ENCODE measurements at places on chromosomes 16 and 17.

- no peak for DNase-seq
These were observed 10.1 kb upstream of the PLD6 start for GRCh38 chr17:17216236-17216635.

DNA sequence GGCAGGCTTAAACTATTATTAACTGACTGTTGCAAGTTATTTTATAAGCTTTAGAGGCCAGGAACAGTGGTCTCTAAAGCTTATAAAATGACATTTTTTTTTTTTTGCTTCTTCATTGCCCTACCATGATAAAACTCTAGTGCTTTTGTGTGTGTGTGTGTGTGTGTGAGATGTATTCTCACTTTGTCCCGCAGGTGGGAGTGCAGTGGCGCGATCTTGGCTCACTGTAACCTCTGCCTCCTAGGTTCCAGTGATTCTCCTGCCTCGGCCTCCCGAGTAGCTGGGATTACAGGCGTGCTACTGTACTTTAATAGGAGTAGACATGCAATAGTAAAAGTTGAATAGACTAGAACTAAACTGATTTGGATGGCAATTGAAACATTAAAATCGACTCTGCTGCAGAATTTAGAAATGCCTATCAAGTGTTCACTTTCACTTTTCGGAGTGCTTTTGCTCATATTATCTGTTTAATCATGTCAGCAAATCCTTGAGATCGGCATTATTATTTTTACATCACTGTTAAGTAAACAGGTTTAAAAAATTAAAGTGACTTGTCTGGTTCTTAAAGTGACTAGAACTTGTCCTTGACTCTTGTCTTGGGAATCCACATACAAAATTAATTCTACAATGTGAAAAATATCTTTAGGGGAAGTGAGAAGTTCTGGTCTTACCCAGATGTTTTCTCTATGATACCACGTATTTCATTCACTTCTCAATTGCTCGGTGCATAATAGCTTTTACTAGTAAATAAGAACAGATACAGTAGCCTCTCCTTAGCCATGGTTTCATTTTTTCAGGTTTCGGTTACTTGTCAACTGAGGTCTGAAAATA lies 8.4 kb upstream of the PCTP start:
- no peak for DNase-seq

- DNase-seq: no peak
These were observed 66.2 kb downstream of the MRM3 start for GRCh38 chr17:848402-848801.

- no peak for DNase-seq
These were observed 22.5 kb downstream of the STAT5A start for GRCh38 chr17:42310787-42311215.

DNA sequence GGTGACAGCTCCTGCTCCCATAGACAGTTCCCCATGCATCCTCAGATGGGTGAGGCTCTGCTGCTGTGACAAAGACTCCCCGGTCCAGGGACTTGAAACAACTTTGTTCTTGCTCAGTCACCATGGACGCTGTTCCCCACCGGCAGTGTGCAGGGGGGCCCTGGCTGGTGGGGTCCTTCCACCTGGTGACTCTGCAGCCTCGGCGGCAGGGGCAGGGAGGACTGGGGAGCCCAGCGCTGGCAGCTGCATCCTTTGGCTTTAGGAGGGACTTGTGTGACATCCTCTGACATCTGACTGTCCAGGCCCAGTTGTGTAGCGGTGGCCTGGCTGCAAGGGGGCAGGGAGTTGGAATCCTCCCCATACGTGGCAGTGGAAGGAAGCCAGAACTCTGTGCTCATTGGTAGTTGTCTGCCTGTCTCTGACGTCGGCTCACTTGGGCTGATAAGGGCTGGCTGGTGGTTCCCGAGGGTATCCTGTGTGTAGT lies 107.3 kb downstream of the CMIP start:
- DNase-seq: no peak

GRCh38 chr17:55177159-55177854 lies 87.5 kb upstream of the HLF start:
- no peak for DNase-seq

GRCh38 chr16:30902029-30902972 lies 5.9 kb downstream of the CTF1 start:
- DNase-seq: no peak

GRCh38 chr17:50956750-50957523 lies 90.8 kb upstream of the TOB1 start:
- DNase-seq: peak; percentile 64

DNA sequence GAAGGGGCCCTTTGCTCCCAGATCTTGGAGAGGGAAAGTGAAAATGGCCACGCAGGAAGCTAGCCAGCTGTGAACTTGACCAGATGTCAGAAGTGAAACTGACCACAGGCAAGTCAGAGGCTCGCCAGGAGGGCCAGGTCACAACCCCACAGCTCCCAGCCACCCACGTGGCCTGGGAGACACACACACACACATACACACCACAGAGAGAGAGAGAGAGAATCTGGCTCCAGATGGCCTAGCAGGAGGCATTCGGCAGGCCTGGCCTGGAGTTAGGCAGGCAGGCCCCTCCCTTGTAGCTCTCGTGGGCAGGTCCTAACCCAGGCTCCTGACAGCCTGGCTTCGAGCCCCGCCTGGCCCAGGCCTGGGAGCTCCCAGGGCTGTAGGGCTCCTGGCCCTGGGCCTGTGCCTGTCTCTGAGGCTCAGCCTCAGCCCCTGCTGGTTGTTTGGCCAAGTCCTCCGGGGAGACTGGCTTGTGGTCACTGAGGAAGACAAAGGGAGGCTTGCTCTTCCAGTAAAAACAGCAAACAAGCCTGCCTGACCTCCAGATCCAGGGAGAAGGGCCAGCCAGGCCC lies 20.2 kb downstream of the NGFR start:
- DNase-seq: no peak

DNA sequence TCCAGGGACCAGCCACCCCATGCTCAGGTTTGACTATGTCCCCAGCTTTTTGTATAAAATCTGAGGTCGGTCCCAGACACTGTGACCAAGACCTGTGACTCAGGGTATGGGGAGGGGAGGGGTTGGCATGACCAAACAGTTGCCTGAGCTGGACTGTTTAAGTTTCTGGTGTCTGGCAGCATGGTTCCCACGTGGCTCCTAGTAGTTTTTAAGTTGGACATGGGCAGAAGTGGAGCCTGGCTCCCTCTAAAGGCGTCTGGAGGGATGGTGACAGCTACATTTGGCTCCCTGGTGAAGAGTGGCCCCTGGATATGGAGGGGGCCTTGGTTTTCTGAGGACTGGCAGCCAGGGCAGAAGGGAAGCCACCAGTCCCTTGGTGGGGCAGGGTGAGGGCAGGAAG lies 7.9 kb downstream of the SMCR8 start:
- no peak for DNase-seq

- DNase-seq: no peak
These were observed 205.2 kb upstream of the CHMP6 start for GRCh38 chr17:80786470-80786869.

DNA sequence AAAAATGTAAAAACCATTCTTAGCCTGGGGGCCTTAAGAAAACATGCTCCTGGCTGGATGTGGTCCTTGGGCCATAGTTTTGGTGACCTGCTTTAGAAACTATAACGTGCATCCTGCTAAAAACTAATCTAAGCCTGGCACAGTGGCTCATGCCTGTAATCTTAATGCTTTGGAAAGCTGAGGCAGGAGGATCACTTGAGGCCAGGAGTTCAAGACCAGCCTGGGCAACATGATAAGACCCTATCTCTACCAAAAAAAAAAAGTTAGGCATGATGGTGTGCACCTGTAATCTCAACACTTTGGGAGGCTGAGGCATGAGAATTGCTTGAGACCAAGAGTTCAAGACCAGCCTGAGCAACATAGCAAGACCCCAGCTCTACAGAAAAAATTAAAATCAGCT lies 183.8 kb upstream of the CHMP6 start:
- DNase-seq: no peak

GRCh38 chr16:58815181-58815888 lies 81.2 kb upstream of the GOT2 start:
- DNase-seq: no peak

DNA sequence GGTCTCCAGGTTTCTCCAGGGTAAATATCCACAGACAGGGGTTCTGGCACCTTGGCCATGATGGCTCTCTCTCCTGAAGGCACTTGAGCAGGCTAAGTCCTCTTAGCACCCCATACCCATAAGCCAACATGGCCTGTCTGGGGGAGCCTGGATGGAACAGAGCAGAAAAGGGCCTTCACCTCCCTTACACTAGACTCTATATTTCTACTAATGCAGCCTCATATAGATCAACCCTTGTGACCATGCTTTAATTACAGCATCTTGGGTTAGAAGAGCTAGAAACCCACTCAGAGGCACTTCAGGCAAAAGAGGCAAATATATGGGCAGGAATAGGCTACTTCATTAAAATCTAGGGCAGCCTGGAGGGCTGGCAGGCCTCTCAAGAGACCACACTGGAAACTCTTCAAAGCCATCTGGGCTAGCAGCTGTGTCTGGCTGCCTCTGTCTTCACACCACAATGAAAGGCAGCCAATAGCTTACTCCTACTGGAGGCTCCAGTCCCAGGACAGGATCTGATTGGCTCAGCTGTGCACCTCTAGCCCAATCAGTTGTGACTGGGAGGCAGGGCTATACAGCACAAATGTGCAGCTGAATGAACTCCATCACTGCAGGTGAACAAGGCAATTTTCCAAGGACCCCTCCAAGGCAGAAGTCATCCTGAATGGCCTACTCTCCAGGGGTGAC lies 4.7 kb upstream of the CDT1 start:
- no peak for DNase-seq

GRCh38 chr16:6861815-6862477 lies 470.7 kb upstream of the RBFOX1 start:
- no peak for DNase-seq

- DNase-seq: no peak
These were observed 159.1 kb downstream of the UTP18 start for GRCh38 chr17:51419476-51419875.

DNA sequence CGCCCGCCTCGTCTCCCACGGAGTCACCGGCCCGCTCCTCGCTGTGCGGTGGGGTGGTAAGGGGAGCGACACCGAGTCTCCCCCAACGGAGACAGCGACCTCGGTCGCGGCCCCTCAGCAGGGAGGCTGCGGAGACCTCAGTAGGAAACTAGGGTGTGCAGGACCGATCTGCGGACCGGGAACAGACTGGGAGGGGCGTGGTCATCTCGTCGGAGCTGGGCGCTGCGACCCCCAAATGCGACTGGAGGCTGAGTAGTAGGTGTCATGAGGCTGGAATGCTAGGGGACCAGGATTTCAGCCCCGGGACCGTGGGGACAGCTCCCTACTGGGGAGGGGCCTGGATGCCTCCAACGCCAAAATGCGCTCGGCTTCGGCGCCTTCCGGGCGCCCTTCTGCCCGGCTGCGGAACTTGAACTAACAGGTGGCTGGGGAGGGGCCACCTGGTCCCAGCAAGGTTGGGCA lies 1.3 kb downstream of the CACNG4 start:
- no peak for DNase-seq

- DNase-seq: no peak
These were observed 30.7 kb downstream of the CIITA start for GRCh38 chr16:10907757-10908045.

DNA sequence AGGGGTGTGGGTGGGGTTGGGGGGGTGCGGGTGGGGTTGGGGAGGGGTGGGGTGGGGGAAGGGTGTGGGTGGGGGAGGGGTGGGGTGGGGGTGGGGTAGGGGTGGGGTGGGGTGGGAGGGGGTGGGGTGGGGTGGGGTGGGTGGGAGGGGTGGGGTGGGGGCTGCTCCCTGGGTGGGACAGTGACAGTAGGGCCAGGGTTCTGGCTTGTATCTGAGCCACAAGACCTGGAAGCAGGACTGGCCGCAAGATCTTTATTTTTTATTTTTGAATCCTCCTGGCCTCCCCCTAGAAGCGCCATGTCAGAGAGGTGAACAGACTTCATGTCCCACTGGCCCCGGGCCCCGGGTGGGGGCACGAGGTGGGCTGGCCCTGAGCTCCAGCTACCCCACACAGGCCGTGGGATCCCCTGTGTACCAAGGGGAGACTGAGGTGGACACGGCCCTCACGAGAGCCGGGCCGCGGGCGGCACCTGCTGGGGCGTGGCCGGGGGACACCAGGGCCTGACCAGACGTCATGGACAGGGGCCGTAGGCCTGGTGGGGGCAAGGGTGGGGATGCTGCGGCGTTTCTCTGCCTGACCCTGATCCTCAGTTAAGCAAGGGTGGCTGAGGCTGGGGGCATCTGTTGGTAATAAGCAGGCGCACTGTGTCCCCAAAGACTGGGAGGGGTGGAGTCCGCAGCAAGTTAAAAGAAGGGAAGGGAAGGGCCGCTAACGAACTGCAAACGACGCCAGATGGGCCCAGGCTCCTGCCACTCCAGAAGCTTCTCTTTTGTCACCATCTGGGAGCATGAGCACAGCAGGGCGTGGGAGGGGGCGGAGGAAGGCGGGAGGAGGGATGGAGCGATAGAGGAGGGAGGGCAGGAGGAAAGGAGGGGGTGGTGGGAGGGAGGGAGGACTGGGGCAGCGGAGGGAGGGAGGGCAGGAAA lies 22.3 kb upstream of the PABPN1L start:
- DNase-seq: no peak

DNA sequence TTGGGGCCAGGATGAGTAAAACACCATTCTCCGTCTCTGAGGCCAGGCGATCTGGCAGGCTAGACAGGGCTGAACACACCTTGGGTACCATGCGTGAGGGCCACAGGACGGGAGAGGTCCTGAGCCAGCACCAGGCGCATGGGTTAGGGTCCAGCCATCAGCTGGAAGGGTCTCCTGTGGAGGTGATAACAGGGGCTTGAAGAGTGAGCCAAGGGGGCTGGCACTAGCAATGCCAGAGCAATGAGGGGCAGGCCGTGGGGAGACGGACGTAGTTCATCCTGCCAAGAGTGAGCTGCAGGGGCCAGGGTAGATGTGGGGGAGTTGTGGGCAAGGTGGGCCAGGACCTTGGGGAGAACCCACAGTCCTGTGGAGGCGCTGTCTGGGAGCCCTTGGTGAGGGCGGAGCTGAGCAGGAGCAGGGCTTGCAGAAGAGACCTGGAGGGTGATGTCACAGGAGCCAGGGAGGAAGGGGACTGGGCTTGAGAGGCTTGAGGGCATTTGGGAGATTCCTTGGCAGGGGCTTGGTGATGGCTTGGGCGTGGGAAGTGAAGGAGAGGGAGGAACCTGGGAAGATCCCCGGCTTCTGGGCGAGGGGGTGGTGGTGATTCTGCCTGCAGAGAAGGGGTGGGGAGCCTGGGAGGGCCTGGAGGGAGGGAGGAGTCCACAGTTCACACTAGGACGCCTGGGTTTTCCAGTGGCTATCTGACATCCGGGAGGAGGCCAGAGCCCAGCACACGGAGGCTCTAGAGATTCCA lies 6.3 kb upstream of the NPTX1 start:
- no peak for DNase-seq

DNA sequence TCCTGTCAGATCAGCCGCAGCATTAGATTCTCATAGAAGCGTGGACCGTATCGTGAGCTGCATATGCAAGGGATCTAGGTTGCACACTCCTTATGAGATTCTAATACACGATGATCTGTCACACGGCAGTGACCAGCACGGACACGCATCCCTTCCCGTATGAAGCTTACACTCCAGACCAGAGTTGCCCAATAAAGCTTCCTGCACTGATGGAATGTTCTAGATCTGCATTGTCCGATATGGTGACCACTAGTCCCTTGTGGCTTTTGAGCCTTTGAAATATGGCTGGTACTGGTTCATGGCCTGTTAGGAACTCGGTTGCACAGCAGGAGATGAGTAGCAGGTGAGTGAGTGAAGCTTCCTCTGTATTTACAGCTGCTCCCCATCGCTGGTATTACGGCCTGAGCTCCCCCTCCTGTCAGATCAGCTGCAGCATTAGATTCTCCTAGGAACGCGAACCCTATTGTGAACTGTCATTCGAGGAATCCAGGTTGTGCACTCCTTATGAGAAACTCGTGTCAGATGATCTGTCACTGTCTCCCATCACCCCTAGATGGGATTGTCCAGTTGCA lies 49.8 kb upstream of the ZCCHC14 start:
- no peak for DNase-seq

All from stimulated activated CD8-positive, alpha-beta memory T cell treated with anti-CD3 and anti-CD28 coated beads, Interleukin-12 subunit alpha, Interleukin-12 subunit beta, amount 100 ng/mL, for 1 hour (primary cell).